Cardiac septum (tissue), 1 donor: ENCODE measurements at places on chromosomes 6 and 20. TPM values are rescaled to one million over a fixed set of nuclear protein-coding genes. Genes with fewer than 3 reads are reported as not detected.

E2F1 gene
- total RNA-seq, result 2.3 TPM

VEGFA gene
- 233 TPM for total RNA-seq

SLC22A7 gene
- not detected for total RNA-seq

PHACTR2 gene
- total RNA-seq, result 59.3 TPM

LYRM4 gene
- total RNA-seq, result 21.1 TPM

ZBTB22 gene
- 19.9 TPM for total RNA-seq

EIF6 gene
- 41.2 TPM for total RNA-seq

EFCAB8 gene
- total RNA-seq, result not detected

TMEM170B gene
- 4.2 TPM for total RNA-seq

DNA sequence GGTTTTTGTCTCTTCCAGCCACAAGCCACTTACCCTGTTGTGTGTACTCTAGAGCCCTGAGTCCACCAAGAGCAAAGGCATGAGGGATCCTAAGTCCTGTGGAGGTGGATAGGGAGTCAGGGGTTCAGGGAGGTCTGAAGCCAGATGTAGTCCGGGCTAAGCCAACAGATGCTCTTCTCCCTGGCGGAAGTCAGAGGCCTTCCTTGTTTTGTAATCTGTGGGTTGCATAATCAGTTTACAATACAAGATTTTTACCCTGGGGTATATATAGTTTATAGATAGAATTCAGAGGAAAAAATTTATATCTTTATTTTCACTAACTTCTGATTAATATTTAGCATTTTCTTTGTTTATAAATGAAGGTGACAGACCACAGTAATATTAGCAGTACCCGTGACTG, 9.2 kb downstream of the LAMP5 start:
- no peak for DNase-seq

- DNase-seq, result no peak
Measured at GRCh38 chr6:43710576-43710975, 23.0 kb upstream of the MRPS18A start.

DNA sequence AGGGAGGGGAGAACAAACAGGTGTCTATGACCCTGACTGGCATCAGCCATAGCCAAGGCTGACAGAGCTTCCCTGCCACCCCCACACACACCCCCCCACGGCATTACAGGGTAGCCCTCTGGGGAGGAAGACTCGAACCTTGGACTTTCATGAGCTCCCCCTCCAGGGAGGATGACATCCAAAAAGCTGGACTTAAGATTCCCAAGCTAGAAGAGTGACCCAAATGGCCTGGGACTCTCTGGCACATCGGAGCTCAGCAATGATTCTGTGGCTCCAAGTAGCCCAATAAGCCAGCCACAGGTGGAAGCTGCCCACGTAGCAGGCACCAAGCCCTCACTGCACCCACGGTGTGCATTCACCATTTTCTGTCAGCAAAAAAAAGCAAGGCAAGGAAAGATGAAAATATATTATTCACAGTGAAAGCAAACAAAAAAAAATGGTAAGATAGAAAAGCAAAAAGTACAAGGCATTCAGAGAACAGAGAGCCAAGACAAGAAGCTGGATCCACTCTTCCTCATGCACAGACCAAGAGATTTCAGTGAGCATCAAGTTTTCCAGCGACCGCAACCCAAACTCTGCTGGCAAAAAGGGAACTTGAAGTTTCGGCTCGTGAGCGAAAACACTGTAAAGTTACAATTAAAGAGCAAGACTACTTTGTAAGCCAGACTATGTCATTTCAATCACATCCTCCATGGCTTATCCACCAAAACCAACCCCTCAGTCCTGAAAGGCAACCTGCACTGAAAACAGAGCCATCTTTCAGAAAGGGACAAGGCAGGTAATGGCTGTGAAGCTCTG, 10.9 kb downstream of the JAG1 start:
- no peak for DNase-seq

DNA sequence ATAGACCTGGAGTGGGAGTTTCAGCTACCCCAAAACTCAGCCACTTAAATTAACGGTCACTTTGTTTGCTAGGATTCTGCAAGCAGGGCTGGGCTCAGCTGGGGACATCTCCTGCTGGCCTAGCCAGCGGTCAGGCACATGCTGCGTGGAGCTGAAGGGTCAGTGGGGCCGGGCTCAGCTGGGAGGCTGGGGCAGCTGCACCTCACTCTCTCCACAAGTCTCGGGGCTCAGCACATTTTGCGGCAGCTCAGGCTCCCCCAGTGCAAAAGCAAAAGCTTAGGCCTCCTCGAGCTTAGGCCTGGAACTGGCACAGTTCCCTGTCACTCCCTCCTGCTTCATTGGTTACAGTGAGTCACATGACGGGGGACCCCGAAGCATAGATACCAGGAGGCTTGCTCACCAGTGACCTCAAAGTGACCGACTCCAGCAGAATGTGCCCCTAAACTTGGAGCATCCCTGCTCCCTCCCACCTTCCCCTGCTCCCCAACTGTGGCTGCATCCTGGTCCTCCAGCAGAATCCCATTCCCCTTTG, 80.6 kb upstream of the CST7 start:
- no peak for DNase-seq

DNA sequence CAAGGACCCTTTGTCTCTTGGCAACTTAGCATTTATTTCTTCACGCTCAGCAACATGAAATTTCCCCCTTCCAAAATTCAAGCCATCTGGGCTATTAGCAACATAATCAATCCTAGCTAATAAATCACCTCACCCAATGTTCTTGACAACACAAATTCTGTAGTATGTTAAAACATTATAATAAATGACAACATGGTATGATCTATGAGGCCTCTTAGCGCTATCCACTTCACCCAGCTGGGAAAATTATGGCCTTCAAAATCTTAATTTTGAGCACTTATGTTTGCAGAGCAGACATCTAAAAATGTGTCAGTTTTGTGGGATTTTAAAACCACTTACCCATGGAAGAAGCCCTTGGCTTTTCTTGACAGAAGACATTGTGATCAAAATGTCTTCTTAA, 181.9 kb downstream of the HDGFL1 start:
- no peak for DNase-seq

GRCh38 chr20:57055345-57055744, 211.1 kb downstream of the BMP7 start:
- no peak for DNase-seq

GRCh38 chr6:143034689-143035334, 25.9 kb upstream of the AIG1 start:
- DNase-seq, result no peak

- DNase-seq, result peak; percentile 93
Measured at GRCh38 chr6:33161354-33162331, 30.6 kb downstream of the COL11A2 start.

- DNase-seq, result no peak
Measured at GRCh38 chr6:111276736-111277135, 189.4 kb downstream of the SLC16A10 start.

GRCh38 chr20:51172558-51173428, 149.9 kb upstream of the KCNG1 start:
- no peak for DNase-seq

DNA sequence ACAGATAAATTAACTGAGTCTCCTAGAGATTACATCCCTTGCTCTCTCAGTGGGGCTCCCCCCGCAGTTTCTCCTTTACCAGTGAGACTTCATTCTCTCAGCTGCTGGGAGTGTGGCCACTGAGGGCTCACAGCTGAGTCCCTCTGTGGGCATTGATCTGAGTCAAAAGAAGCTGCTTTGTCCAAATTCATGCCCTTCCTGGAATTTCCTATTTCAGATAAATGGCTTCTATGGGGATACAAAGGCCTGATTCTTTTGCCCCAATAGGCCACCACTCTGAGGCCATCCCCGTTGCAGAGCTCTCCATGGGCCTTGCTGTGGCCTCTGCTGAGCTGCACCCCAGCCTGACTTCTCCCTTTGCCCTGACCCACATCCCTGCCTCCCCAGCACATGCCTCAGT, 10.0 kb downstream of the CST5 start:
- no peak for DNase-seq

DNA sequence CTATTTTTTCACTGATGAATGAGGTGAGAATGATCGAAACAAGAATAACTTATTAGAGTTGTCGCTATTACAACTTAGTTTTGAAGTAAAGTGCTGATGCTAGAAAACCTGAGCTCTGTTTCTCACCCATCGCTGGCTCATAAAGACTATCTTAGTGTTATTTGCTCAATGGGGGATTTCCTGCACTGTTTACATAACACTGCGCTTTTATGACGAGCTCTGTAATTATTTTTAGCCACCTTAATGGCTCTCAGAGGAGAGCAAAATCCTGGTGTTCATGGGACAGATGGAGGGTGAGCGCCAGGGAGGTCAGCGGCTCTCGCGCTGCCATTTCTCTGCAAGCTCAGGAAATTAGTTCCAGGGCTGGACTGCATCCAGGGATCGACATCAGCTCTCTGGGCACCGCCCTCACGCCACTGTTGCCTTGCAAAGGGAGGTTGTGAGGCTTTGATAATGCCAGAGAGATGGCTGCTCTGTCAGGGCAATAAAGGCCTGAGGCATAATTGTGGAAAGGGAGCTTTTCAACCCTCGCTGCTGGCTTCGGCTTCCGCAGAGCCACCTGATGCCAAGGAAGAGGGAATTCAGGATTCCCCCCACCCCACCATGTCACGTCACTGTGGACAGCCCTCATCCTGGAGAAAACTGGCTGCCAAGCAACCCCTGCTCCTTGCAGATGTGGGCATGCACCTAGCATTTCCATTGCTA, 72.0 kb downstream of the DACT2 start:
- no peak for DNase-seq

- no peak for DNase-seq
Measured at GRCh38 chr20:46215913-46216707, 92.2 kb downstream of the CDH22 start.

GRCh38 chr6:97009781-97010492, 85.4 kb downstream of the KLHL32 start:
- no peak for DNase-seq

DNA sequence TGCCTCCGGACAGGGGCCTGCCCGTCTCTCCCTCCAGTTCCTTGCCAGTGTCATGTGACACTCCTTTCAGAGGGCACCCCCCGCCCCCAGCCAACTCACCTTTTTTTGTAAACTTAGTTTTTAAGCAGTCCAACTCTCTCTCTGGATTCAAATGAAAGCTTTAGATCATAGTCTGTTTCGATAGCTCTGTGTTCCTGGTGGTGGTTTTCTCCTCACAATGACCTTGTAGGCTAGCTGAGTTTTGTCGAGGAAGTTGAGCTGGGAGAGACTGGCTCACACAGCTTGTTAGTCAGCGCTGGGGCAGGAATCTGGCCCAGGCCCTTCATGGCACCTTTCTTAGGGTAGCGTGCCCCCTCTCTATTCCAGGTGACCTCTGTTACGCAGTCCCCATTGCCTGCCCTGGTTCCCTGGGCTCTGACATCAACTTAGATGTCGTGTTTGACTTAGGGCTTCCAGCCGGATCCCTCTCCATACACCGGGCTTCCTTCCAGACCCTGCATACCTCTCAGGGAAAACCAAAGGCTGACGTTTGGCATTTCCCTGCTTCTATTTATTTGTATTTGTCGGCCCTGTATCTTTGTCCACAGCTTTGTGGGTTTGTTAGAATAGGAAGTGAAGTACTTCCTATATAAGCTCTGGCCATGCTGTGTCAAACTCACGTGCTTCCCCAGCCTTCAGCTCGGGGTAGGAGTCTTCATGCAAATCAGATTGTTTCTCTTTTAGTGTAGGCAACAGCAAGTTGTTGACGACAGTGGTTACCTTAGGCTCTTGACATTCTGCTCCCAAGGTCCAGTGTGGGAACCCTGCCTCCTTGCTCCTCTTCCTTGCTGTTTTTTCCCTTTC, 12.7 kb downstream of the IGF2R start:
- DNase-seq, result peak; percentile 85

DNA sequence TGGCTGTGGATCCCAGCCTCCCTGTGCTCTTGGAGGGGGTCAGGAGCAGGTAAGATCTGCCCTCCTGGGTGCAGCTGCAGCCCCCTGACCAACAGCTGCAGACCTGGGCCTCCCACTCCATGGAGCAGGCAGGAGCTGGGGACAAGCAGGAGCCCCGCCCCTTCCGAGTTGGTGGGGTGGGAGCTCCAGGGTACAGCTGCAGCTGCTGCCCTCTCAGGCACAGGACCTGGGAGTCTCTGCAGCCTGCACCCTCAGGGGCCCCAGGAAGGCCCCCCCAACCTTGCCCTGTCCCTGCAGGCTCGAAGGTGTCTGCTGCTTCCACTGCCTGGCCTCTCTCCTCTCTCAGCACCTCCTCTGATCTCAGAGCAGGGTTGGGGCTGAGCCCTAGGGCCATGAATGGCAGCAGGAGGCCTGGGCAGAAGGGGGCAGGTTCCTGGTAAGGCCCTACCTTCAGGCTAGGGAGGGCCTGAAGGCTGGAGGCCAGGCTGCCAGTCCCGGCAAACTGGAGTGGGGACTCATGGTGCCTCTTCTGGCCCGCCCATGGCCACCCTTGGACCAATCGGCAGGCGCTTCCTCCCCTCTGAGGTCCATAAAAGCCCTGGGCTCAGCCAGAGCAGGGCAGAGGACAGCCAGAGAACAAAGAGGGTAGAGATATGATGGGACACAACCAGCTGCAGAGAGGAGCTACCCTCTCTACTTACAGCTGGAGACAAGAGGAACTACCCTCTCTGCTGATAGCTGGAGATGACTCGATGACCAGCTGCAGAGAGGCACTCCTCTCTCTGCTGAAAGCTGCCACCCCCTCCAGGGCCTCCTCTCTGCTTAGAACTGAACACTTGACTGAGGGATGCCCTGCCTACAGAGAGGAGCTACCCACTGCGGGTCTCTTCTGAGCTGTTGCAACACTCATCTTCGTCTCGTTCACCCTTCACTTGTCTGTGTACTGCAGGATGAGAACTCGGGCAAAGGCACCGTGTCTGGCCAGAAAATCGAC, 7.8 kb upstream of the PACSIN1 start:
- DNase-seq, result no peak

DNA sequence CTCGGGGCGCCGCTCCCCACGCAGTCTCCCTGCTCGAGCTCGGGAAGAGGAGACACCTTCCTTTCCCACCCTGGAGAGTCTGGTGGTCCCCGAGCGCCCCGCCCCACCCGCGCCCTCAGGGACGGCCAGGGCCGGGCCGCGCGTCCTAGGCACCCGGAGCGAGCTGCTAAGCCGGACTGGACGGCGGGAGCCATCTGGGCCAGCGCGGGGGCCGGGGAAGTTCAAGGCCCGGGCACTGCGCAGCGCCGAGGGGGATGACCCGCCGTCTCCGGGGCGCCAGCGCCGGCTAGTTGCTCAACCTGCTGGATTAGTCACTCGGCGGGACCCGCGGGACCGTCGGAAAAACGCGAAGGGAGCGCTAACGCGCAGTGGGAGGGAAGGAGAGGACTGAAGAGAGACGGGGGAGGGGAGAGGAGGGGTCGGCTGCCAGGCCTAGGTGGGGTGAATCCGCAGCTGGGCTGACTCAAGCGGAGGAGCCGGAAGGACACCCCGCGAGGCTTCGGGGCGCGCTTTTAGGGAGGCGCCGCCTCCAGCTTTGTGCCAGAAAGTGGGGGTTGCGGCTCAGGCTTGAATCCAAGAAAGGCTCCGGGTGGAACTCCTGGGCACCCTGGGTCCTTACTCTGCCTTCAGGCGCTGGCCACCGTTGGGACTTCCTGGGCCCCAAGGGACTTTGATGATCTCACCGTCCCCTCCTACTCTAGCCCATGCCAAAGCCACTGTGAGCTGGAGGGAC, 75.7 kb upstream of the FOXP4 start:
- DNase-seq, result no peak

- DNase-seq, result no peak
Measured at GRCh38 chr20:34683667-34684066, 6.8 kb upstream of the PIGU start.
